ENCODE measurements at places on chromosomes 3 and 15.

DNA sequence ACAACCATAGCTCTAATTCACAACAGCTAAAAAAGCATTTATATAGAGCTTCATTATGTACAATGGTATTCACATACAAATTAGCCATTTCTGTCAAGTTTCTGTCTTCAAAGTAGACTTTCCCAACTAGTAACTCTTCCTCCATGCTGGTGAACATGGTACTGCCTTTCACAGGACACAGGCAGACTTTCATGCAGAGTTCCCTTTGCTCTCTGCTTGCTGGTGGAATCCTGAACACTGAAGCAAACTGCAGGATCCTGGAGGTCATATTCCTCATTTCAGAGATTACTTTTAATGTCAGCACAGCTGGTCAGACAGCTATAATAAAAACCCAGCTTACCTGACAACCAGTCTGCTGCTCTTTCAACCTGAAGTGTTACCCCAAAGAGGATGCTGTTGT lies 53.6 kb downstream of the TASOR start:
- no peak for DNase-seq

- DNase-seq, result peak; percentile 100
Measured at GRCh38 chr15:72375846-72376581, at the start of gene HEXA. HEXA (minus strand) TSS chr15:72376014; CDS start chr15:72375972, 42 bp downstream.

DNA sequence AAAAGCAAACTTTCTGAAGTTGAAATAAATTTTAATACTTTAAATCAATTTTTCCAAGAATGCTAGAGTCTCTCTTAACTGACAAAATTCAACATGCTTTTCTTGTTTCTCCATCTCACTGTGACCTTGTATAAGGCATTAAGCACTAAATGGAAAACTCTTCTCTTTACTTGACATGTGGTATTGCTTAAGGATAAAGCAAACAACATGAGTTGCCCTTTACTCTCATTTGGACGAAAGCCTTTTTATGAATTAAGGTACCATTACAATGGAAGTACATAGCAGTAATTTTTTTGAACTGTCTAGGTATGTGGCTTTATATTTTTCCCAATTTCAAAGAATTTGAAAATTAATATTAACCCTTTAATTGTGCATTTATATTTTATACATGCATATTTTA lies 1.4 kb downstream of the STRIT1 start:
- no peak for DNase-seq

DNA sequence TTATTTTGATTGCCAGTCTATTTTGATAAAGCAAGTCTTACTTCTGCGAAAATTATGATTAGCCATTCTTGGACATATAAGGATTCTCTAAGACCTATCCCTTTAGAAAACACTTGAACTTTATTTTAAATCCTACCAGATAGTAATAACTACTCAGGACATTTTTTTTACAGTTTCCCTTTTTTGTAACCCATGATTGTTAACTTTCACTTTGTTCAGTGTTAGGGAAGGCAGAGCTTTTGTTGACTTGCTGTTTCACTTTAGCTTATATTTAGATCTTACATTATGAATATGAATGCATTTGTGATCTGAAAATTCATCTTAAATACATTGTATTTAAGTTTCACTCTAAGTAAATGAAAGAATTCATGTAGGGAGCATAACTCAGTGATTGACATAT lies 167.0 kb downstream of the AKAP13 start:
- DNase-seq, result no peak

DNA sequence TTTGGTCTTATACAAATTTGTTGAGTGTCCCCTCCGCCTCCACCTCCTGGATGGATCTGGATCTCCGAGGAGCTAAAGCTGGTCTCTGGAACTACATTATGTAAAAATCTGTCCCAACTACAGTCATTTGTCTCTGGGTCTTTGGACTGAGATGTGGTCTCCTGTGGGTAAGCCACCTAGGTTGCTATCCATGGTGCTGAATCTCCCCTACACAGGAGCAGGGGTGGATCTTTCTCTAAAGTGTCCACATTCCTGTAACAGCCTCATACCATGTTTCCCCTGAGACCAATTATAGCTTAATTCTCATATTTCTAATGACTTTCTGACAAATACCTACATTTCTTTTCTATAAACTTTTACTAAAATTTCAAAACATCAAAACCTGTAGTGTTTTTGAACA lies 625.8 kb downstream of the TAFA4 start:
- DNase-seq, result no peak

DNA sequence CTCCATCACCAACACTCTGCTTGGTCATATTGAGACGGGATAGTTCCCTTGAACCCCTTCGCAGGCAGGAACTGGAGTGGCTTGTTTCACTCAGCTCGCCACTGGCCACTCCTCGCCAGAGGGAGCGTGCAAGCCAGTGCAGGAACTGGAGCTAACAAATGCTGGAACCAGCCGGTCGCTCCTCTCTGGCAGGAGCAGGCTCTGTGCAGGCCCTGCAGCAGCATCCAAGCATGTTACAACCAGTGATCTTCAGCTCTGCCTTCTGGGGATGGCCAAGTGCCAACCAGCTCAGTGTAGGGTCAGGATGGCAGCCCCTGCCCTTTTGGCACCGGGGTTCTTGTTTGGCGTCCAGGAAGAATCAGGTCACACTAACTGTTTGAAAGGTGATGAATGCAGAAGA lies 329.0 kb upstream of the AZI2 start:
- DNase-seq, result no peak

GRCh38 chr3:144501467-144501866 lies 529.8 kb downstream of the DIPK2A start:
- DNase-seq, result no peak

DNA sequence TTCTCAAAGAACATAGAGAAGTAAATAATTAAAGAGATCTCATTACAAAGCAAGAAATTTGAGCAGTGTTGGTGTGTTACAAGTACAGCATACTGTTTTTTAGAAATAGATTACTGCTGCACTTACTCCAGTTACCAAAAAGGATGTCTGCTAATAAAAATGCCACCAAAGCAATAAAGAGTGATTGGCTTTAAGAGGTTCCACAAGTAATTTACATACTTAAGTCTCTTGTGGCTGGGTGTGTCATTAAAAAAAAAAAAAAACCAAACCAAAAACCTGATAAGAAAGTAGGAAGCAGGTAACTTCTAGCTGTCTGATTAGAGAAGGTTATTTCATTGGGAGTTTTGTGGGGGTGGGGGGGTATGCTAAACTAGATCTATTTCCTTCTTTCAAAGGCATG lies 15.2 kb downstream of the RAB11A start:
- no peak for DNase-seq

DNA sequence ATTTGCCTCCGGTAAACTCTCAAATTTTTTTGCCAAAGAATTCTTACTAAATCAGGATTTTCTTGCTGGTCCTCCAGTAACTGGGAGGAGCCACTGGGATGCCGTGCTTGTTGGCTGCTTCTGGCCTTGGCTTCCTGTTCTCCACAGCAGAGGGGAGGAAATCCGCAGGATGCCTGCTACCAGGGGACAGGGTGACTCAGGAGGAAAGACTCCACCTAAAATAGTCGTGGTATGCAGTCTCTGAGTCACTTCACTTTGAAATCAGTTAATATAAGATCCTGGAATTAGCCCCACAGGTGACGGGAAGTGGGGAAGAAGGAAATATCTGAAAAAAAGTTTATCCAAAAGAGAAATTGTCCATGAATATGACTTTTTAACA lies 6.5 kb upstream of the TM4SF18 start:
- no peak for DNase-seq

DNA sequence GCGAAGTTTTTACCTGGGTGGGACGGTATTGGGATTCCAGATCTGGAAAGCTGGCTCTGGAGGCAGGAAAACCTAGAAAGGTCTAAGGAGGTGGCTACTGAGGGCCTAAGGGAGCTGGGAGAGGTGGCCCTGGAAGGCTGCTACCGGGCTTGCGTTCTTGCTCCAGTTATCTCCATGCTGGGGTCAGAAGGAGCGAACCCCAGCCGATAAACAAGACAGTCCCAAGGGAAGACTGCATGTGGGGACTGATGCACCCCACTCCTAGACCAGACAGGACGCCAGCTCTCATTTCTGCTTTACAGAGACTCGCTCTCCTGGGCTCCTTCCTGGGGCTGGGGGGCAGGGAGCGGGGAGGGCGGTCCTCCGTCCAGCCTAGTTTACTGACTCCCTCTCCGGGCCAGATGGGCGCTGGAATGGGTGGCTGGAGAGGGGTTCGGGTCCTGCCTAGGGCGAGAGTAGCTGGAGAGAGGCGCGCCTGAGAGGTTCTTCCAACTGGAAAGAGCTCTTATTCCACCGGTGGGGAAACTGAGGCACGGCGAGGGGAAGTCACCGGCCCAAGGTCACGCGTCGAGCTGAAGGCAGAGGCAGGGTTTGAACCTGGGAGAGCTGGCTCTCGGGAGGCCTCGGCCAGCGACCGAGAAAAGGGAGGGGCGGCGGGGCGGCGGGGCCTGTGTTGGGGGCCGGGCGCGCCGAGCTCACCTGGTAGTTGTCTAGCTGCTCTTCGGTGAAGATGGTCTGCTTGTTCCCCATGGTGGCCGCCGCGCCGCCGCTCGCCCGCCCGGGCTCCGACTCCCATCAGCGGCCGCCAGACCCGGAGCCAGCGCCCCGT lies 565 bp downstream of the CIB2 start:
- DNase-seq, result no peak

- no peak for DNase-seq
Measured at GRCh38 chr15:100809587-100809986, 70.0 kb upstream of the ALDH1A3 start.

GRCh38 chr15:94348084-94348483 lies 116.7 kb downstream of the MCTP2 start:
- DNase-seq, result no peak

GRCh38 chr15:60932051-60932915 lies 296.8 kb downstream of the RORA start:
- peak; percentile 5 for DNase-seq

GRCh38 chr15:23073890-23074646 lies 34.7 kb upstream of the TUBGCP5 start:
- DNase-seq, result no peak

DNA sequence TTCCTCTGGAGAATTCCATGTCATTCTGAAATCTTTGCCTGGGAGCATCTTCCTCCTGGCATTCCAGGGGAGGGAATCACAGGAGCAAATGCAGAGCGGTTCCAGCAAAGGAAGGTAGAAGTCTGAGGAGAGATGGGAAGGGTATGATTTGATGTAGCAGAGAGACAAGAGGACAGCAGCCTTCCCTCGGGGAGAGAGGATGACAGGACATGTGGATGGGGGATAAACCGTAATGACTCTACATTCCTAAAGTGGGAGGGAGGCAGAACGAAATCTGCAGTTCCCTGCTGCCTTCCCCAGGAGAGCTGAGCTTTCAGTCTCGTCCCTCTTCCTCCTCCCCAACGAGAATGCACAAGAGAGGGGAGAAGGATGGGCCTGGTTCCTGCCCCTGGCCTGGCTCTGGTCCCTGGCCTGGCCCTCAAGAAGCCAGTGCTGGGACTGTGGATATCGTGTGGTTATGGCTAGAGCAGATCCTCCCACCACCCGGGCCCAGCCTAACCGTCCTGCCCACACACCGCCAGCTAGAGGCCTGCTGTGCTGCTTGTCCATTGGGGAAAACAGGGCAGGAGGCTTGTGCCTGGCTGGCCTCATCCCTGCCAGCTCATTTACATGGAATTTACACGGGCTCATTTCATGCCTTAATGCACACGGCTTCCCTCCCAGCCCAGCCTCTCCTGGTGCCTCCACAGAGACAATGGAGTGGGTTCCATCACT lies 26.6 kb downstream of the SEMA7A start:
- DNase-seq, result no peak
